ENCODE measurements at places on chromosomes 7 and 10.
A peak's percentile ranks its signal among the peaks of the same experiment; 100 is the strongest.

DNA sequence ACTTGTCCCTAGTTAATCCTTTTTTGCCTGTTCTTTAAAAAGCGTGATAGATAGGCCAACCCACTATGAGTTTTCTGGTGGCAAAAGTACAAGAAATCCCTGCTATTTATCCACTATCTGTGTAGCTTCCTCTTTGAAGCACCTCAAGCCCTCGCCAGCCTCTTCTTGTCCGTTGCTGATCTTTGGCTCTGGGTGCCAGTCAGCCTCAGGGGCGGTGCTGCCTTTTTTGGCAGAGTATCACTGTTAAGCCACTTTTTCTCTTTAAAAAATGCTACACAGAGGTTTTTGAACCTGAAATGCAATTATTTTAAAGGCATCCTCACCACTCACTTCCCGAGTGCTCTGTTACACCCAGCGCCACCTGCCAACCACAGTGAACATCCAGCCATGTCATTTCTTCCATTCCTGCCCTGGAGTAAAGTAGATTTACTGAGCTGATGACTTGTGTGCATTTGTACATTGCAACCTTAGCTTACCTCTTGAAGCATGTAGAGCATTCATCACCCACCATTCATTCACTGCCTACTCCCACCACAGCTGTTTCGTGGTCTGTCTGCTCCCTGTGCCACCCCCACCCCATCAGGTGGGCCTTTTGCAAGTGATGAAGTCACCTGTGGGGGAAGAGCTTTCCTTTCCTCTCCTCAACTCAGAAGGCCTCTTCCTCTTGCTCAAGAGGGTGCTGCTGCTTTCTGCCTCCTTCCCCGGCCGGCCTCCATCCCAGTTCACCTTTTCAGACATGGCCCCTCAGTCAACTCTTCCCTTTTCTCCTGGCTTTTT lies 414.2 kb upstream of the GALNT17 start:
- no peak for DNase-seq

GRCh38 chr10:121339114-121339513 lies 259.1 kb downstream of the FGFR2 start:
- DNase-seq: no peak

DNA sequence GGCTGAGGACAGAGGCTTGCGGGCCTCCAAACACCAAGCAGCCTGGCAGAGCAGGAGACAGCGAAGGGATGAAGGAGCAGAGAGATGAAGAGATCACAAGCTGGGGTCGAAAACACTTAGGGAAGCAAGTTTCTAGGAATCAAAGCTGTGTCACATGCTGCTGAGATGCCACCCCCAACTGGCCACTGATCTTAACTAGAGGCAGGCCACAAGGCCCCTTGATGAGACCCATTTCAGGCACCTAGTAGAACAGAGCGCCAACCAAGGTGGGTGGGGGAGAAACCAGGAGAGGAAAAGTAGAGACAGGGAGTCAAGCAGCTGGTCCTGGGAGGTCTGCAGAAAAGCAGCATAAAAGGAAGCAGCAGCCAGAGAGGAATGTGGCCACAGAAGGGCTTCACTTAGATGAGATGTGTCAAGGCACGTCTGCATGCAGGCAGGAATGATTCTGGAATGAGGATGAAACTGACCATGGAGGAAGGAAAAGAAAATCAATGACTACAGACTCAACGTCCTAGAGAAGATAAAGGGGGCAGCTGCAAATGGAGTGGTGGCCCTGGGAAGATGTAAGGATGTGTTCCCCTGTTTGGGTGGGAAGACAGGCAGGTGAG lies 85.0 kb upstream of the DDC start:
- DNase-seq: no peak

DNA sequence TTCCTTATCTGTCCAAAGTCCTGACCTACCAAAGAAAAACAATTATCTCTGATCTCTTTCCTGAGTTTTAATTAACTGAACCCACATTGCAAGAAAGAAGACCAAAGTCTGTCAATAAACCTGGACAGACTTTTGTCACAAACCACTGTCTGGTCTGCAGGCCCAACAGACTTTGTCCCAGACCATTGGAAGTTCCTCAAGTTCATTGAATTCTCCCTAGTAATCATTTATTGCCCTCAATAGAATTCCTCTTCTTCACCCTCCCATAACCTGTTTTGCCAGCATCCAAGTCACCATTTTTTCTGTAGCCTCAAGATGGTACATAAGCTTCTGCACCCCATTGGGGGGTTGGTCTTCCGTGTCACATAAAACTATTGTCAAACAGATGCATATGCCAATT lies 3.9 kb upstream of the DNMBP start:
- DNase-seq: no peak

DNA sequence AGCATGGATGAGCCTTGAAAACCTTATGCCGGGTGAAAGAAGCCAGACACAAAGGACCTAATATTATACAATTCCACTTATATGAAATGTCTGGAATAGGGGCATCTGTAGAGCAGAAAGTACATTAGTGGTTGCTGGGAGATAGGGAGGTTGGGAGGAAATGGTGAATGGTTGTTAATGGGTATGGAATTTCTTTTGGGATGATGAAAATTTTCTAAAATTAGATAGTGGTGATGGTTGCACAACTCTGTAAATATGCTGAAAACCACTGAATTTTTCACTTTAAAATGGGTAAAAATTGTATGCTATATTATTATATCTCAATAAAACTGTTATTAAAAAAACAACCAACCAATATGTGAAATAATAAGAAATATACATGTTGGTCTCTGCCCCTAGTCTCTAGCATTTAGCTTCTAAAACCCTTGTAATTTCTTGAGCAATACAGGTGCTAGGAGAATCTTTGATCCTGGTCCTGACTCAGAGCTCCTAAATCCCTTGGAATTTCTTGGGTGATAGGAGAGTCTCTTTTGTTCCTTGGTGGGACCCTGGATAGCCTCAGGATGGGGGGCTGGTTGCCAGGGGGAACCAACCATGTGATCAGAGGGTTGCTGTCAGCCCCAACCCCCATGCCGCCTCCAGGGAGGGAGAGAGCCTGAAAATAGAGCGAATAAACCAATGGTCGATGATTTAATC lies 64.0 kb downstream of the TACR2 start:
- DNase-seq: no peak

DNA sequence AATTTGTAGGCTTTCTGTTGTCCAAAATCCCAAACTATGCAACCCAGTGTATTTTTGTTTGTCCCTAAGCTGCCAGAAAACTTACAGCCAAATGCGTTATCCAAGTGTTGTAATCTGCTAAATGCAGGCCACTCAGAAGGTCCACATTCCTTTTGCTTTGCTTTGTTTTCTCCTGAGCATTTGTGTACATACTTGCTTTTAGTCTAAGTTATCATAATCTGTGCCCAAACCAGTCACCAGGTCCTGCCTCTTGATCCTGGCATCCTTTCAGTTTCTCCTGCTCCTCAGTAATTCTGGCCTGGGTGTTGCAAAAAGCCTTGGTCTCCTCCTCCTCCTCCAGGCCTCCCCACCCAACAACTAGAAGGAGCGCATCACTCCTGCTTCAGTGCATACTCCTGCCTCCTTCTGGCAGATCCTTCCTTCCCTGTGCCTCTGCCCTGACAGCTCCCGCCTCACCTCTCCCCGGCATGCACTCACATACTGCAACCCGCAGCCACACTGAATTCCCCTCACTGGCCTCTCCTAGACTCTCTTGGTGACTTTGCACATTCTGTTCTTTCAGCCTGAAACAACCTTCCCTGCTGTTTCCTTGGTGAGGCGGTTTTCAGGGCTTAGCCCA lies 2.3 kb downstream of the DENND2A start:
- peak; percentile 23 for DNase-seq

- DNase-seq: peak; percentile 63
Observed at GRCh38 chr10:71753091-71753959, 20.0 kb downstream of the VSIR start.

- DNase-seq: no peak
Observed at GRCh38 chr7:77316219-77316978, 99.8 kb downstream of the GSAP start.

GRCh38 chr7:840001-840600 lies 7.8 kb downstream of the SUN1 start:
- DNase-seq: no peak

GRCh38 chr7:116447966-116448839 lies 51.3 kb upstream of the CAV2 start:
- no peak for DNase-seq

Data from C1 segment of cervical spinal cord (tissue), 14 donors.